Suprapubic skin (tissue), 4 donors: ENCODE measurements at places on chromosomes 1 and 21. TPM values are rescaled to one million over a fixed set of nuclear protein-coding genes. Genes with fewer than 3 reads are reported as not detected.
A peak's percentile ranks its signal among the peaks of the same experiment; 100 is the strongest.

DNA sequence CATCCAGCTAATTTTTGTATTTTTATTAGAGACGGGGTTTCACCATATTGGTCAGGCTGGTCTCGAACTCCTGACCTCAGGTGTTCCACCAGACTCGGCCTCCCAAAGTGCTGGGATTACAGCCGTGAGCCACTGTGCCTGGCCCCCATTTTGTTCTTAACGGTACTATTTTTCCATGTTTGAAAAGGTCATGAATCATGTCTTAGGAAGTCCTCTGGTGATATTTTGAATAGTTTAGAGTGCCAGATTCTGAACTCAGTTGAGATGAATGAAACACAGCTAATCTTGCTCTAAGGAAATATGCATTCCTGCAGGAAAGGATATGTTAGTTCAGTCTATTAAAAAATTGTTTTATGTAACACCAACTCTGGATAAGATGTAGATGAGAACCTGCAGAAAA lies 62.6 kb upstream of the ATP2B4 start:
- H3K4me3 ChIP-seq: no peak overlapping the region
- H3K27me3 ChIP-seq: no peaks in the 10 kb centered on the region
- H3K36me3 ChIP-seq: no peaks in the 10 kb centered on the region
- no peak overlapping the region for H3K27ac ChIP-seq

DNA sequence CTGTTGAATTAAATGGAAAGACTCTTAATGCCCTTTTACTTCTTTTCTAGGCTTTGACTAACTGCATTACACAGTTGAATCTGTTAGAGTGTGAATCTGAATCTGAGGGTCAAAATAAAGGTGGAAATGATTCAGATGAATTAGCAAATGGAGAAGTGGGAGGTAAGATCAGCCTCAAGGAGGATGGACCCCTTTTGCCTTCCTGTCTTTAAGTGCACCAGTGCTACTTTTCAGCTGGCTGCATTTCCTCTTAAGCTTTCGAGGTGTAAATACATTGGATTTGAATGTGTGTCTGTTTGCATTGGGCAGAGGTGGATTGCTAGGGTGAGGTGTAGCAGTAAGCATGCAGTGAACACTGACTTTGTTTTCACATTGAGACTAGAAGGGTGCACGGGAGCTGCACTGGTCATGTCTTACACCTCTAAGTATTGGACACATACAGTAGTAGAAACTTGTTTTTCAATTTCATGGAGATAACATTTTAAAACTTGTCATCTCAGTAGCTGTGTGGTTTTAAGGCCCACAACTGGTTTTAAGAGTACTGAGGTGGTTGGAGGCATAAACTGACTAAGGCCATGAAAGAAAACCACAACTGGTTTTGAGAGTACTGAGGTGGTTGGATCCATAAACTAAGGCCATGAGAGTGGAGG lies 35.4 kb downstream of the MIA3 start:
- no peak overlapping the region for H3K27ac ChIP-seq
- no peak for DNase-seq
- H3K4me1 ChIP-seq: no peaks in the 10 kb centered on the region
- no peaks in the 10 kb centered on the region for H3K27me3 ChIP-seq
- no peak overlapping the region for H3K4me3 ChIP-seq

- no peak overlapping the region for H3K4me3 ChIP-seq
- H3K27me3 ChIP-seq: no peaks in the 10 kb centered on the region
Observed at GRCh38 chr1:216820345-216820744, 97.1 kb upstream of the ESRRG start.

- no peak overlapping the region for H3K4me3 ChIP-seq
- H3K36me3 ChIP-seq: peaks cover 4% of the 10 kb centered on the region
- no peak for DNase-seq
- H3K27me3 ChIP-seq: no peaks in the 10 kb centered on the region
- peaks cover 28% of the 10 kb centered on the region for H3K4me1 ChIP-seq
- H3K27ac ChIP-seq: peak overlapping the region; percentile 80
Observed at GRCh38 chr21:41923186-41923585, 30.6 kb downstream of the C2CD2 start.

Gene AGRN
- total RNA-seq: 61.1 TPM

DNA sequence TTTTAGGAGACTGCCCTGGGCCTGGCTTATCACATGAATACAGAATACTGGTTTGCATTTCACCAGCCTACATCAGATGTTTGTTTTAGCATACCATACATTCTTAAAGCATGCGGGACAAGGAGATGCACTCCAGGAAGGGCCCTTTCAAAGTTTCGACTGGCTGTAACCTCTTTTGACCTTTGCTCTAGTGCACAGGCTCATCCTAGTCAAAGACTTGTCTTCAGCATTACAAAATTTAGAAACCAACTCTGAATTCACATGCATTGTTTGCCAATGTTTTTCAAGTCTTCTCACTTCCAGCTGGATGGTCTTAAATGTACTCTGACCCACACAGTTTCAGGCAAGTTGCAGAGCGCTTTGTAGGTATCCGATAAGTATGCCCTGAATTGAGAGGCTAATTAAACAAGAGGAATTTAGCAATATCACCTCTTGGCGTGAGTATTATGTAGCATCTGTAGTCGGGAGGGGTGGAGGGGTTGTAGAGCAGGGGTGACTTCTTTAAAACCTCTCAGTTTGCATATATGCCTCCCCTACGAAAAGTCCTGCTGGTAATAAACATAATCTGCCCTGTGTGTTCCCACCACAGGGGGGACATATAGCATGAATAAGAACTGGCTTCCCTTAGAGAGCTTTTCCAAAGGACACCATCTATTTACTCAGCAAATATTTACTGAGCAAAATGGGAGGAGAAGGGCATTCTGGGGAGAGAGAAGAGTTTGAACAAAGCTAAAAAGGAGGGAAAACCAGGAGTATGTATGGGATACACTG lies 24.4 kb upstream of the AHCYL1 start:
- no peaks in the 10 kb centered on the region for H3K36me3 ChIP-seq
- DNase-seq: no peak
- no peaks in the 10 kb centered on the region for H3K27me3 ChIP-seq
- H3K27ac ChIP-seq: no peak overlapping the region
- peaks cover 17% of the 10 kb centered on the region for H3K4me1 ChIP-seq
- no peak overlapping the region for H3K4me3 ChIP-seq

- H3K27me3 ChIP-seq: peaks cover 6% of the 10 kb centered on the region
- H3K27ac ChIP-seq: no peak overlapping the region
- H3K36me3 ChIP-seq: no peaks in the 10 kb centered on the region
- H3K4me1 ChIP-seq: no peaks in the 10 kb centered on the region
- no peak for DNase-seq
- H3K4me3 ChIP-seq: no peak overlapping the region
Observed at GRCh38 chr1:218209351-218209861, 75.7 kb upstream of the RRP15 start.

GRCh38 chr1:85654066-85654782 lies 54.0 kb downstream of the ZNHIT6 start:
- DNase-seq: no peak
- H3K36me3 ChIP-seq: peaks cover 27% of the 10 kb centered on the region
- H3K27me3 ChIP-seq: no peaks in the 10 kb centered on the region
- H3K4me3 ChIP-seq: no peak overlapping the region
- no peak overlapping the region for H3K27ac ChIP-seq

- H3K4me3 ChIP-seq: peak overlapping the region; percentile 31
- peak overlapping the region; percentile 78 for H3K27ac ChIP-seq
- H3K4me1 ChIP-seq: peaks cover 3% of the 10 kb centered on the region
- no peaks in the 10 kb centered on the region for H3K36me3 ChIP-seq
Observed at GRCh38 chr1:170586321-170587252, 54.6 kb downstream of the GORAB start.

- no peak for DNase-seq
- H3K36me3 ChIP-seq: no peaks in the 10 kb centered on the region
- no peaks in the 10 kb centered on the region for H3K27me3 ChIP-seq
- H3K27ac ChIP-seq: no peak overlapping the region
- no peak overlapping the region for H3K4me3 ChIP-seq
Observed at GRCh38 chr1:92768915-92769314, 16.0 kb downstream of the EVI5 start.

GRCh38 chr1:111649227-111649626 lies 29.6 kb downstream of the RAP1A start:
- no peak overlapping the region for H3K4me3 ChIP-seq
- no peaks in the 10 kb centered on the region for H3K27me3 ChIP-seq
- peak overlapping the region; percentile 3 for H3K27ac ChIP-seq
- no peaks in the 10 kb centered on the region for H3K36me3 ChIP-seq

GRCh38 chr1:245797592-245798348 lies 643.0 kb downstream of the KIF26B start:
- no peaks in the 10 kb centered on the region for H3K27me3 ChIP-seq
- H3K27ac ChIP-seq: no peak overlapping the region
- no peaks in the 10 kb centered on the region for H3K4me1 ChIP-seq
- H3K4me3 ChIP-seq: no peak overlapping the region
- DNase-seq: no peak

DNA sequence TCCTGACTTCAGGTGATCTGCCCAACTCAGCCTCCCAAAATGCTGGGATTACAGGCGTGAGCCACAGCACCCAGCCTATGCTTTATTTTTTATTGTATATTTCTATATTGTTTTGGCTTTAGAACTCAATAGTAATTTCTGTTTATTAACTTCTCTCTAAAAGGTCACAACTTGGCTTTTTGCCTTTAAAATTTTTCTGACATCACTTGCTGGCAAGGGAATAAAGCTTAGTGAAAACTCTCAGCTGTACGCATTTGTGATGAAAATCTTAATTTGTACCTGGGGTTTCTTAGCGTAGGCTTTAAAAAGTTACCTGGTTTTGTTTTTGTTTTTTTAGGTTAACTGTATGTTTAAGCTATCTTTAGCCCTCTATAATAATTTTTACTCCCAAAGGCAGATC lies 36.2 kb downstream of the B3GALNT2 start:
- H3K4me3 ChIP-seq: no peak overlapping the region
- H3K4me1 ChIP-seq: no peaks in the 10 kb centered on the region
- no peaks in the 10 kb centered on the region for H3K27me3 ChIP-seq
- H3K27ac ChIP-seq: no peak overlapping the region
